Stimulated activated CD4-positive, alpha-beta T cell treated with anti-CD3 and anti-CD28 coated beads, Interleukin-12 subunit alpha, Interleukin-12 subunit beta, amount 100 ng/mL, for 48 hours (primary cell): ENCODE measurements at places on chromosomes 2 and 18.

GRCh38 chr2:85353876-85354285 is 447 bp downstream of the RETSAT start:
- peak; percentile 8 for DNase-seq

DNA sequence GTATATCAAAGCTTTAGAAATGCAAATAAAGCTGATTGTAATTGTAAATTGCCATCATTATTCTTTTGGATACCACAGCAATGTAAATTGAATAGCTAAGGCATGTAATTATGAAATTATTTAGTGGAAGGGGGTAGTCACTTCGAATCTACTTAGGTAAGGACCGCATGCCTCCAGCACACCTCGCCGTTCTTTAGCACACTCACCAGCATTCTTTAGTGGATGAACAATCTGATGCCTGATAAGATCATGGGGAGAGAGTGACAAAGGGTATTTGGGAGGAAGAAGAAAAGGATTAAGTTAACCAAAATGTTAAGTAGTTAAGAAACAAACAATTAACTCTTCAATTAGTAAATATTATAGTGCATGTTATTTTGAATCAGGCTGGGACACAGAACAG is 46.4 kb upstream of the DSC1 start:
- no peak for DNase-seq

GRCh38 chr2:88254437-88255091 is 84.4 kb downstream of the THNSL2 start:
- no peak for DNase-seq

- DNase-seq, result no peak
These were observed 267.6 kb downstream of the CD226 start for GRCh38 chr18:69680123-69680522.

DNA sequence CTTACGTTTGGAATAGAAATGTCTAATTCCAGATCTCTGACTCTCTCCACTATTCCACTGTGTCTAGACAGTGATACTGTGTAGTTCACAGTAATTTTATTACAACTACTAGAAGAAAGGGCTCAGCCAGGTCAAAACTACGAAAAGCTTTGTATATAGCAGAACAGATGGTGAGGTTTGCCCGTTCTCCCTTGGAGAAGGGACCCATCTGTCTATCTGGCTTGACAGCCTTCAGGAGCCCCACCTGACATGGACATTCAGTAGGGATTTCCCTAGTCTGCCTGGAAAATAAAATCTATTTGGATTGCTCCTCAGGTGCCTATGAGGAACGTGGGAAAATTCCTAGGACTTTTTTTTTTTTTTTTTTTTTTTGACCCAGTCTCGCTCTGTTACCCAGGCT is 435.4 kb downstream of the NRXN1 start:
- DNase-seq, result no peak

- no peak for DNase-seq
These were observed 979.0 kb upstream of the PIK3C3 start for GRCh38 chr18:40976050-40976449.

GRCh38 chr2:150136401-150136800 is 351.1 kb downstream of the RND3 start:
- no peak for DNase-seq

DNA sequence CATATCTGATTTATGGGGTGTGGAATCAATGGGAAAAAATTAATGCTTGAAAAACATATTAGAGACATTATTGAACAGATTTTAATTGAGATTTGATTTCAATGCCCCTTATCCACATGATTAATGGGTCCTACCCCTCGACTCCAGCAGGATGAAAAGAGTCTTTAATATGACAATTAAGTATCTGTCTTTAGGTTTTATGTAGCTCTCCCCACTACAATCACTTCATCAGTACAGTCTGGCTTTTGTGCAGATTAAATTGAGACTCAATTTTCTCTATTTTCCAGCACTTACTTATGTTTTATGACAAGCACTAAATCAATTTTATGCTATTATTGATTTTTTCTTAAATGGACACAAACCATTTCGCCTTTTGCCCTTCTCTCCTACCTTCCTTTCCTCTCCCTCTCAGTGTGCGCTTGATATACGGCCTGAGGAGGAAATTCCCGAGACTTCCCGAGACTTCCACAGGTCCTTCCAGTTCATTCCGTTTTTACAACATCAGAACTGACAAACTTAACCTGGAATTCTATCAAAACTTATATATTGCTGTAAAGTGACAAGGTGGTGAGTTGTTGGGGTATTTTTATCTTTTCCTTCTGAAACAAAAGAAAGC is 555.1 kb upstream of the SALL3 start:
- DNase-seq, result no peak

DNA sequence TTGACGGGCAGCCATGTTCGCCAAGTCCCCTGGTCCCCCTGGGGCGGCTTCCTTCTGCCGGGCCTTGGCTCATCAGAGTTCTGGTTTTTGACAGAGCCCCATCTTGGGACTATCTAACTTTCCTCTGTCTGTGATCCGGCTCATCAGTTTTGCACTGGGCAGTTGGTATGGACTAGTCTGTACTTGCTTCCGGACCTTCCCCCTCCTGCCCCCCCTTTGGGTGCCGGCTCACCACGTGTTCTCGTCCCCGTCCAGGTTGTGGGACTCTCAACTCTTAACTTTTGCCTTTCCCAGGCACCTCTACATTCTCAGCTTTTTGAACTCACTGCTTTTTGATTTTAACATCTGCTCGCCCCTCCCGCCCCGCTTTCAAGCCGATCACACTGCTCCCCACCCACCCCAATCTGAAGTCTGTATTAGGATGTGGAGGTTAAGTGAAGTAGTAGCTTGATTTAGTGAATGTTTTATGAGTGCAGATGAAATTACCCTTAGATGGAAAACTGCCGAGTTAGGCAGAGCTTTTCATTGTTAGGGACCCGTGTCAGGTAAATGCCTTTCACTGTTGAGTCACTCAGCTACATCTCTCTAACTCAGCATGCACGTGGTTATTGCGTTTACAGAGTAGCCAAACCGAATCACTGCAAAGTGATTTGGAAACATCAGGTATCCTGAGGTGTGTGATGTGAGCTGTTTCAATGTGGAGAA is 874 bp downstream of the WDR43 start:
- DNase-seq, result peak; percentile 28

DNA sequence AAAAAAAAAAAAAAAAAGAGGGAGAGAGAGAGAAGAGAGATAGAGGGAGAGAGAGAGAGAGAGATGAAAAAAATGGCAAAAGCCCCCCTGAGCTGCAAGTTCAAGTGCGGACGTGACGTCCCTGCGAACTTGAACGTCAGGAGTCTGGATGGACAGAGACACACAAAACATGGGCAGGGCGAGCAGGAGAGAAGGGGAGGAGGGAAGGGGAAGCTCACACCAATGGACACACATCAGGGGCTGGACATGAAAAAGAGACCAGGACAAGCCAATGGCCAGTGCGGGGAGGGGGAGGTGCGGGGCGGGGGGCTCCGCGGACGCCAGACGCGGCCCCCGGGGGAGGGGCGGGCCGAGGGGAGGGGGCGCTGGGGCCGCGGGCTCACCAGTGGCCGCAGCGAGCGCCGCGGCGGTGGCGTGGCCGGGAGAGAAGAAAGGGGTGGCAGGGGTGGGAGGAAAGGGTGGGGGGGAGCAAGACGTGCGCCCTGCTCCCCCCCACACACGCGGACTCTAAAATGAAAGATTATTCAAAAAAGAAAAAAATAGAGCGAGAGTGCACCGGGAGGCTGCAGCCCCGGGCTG is at the start of gene BCL11A:
Gene BCL11A (minus strand): TSS at position 160 of the 579 bp plus-strand sequence. CDS start 384 bp downstream, outside the sequence.
- no peak for DNase-seq

GRCh38 chr18:63244607-63245006 is 75.0 kb downstream of the BCL2 start:
- no peak for DNase-seq

- DNase-seq, result no peak
These were observed 472 bp upstream of the PLEKHM3 start for GRCh38 chr2:208025814-208026184.

GRCh38 chr2:149885468-149885867 is 297.9 kb upstream of the MMADHC start:
- DNase-seq, result no peak

- no peak for DNase-seq
These were observed 70.8 kb downstream of the QPCT start for GRCh38 chr2:37415128-37415820.

- DNase-seq, result no peak
These were observed 114.8 kb downstream of the SMAD2 start for GRCh38 chr18:47815486-47816270.

- no peak for DNase-seq
These were observed 68.2 kb downstream of the ADI1 start for GRCh38 chr2:3451169-3451568.

DNA sequence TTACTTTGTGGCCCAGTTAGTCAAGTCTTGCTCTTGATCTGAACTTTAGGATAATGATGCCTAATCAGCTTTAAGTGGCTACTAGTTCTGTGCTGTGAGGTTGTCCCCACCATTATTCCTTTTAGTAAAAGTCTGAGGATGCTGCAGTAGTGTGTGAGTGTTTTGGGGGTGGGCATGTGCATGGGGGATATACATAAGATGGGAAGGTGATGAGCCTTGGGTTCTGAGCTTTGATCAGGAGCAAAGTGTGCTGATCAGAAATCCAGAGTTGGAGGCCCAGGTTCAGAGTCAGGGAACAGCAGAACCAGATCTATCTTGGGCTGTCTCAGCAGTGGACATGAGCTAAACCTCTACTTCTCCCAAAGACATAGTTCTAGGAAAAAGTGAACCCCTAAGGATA is 66.8 kb downstream of the POLE4 start:
- no peak for DNase-seq

DNA sequence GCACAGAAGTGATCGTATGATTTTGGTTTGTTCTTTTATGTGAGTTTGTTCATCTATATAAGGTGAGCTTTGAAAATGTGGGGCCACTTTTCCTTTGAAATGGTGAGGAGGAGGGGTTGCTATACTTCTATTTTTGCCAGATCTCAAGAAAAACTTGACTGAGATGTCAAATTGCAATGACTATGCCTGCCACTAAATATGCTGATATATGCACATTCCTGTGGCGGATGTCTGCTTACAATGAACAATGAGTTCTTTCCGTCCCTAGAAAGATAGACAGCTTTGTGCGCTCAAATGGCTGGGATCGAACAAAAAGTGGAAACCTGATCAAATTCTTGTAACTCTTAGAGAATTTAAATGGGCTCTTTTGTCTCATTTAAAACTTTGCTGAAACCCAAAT is 28.7 kb downstream of the MYT1L start:
- DNase-seq, result no peak

DNA sequence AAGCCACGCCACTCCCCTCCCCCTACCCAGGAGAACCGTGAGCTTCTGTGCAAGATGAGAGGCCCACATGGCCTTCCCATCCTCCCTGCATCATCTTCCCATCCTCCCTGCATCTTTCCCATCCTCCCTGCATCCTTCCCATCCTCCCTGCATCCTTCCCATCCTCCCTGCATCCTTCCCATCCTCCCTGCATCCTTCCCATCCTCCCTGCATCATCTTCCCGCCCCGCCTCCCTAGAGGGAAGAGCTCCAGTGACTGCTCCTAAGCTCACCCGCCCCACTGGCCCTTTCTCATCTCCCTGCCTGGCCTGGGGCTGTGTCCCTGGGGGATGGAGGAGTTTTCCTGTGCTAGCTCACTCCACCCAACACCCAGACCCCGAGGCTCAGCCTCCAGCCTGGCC is 93.3 kb upstream of the ASAP2 start:
- DNase-seq, result no peak

DNA sequence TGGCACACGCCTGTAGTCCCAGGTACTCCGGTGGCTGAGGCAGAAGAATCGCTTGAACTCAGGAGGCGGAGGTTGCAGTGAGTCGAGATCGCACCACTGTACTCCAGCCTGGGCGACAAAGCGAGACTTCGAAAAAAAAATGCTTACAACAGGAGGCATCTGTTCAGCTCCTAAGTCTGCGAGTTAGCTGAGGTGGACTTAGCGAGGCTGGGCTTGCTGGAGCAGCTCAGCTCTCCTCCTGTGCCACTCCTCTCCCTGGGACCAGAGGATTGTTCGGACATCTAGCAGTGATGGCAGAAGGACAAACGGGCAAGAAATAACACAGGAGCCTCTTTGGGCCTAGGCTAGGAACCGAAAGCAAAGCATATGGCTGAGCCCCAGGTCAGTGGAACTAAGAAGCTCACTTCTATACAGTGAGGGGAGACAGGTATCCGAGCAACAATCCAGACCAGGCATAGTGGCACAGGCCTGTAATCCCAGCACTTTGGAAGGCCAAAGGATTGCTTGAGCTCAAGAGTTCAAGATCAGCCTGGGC is 260.1 kb downstream of the GLI2 start:
- DNase-seq, result no peak

- DNase-seq, result no peak
These were observed 79.1 kb upstream of the MGAT4A start for GRCh38 chr2:98809878-98810587.

GRCh38 chr2:16664052-16664731 is 1.4 kb downstream of the CYRIA start:
- no peak for DNase-seq

DNA sequence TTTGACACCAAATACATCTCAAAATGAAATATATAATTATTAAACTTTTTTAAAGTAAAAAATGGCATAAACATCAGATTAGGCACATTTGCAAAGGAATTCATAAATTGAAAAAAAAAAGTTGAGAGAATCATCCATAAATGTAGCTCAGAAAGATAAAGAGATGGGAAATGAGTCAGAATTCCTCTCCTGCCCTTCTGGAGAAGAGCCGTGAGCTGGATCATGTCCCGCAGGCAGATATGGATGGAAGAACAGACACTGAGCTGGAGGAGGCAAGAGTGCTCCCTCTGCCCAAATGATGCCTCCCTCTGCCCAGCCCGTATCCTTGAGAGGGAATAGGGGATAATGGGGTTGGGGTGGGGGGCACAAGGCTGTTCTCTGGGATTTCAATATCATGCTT is 190.9 kb downstream of the TFCP2L1 start:
- no peak for DNase-seq

- no peak for DNase-seq
These were observed 59.5 kb downstream of the MERTK start for GRCh38 chr2:111957872-111958354.

GRCh38 chr18:61666876-61667590 is 225.8 kb downstream of the RNF152 start:
- DNase-seq, result no peak

GRCh38 chr2:199258291-199258690 is 199.4 kb downstream of the SATB2 start:
- DNase-seq, result no peak

GRCh38 chr2:239598011-239598731 is 197.4 kb upstream of the HDAC4 start:
- no peak for DNase-seq

GRCh38 chr2:174575124-174575776 is 22.4 kb downstream of the WIPF1 start:
- DNase-seq, result no peak
